ENCODE measurements at places on chromosomes 3 and 15. TPM values are rescaled to one million over a fixed set of nuclear protein-coding genes. Genes with fewer than 3 reads are reported as not detected.

DNA sequence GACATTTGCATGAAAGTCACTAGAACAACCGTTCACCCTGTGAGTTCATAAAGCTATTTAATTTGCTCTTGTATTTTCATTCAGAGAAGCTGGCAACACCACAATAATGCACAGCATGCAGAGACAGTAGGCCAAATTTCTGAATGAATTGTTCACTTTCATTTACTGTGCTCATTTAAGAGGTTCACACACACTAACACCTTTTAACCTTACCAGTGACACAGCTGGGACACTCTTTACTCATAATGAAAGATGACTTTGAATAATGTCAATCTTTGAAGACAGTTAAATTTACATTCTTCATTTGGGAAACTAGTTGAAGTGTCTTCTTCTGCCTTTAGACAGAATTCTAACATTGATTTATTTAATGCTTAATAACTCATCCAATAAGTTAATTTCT is 95.7 kb downstream of the ROBO1 start:
- no peaks in the 10 kb centered on the region for H3K4me1 ChIP-seq
- no peak overlapping the region for H3K4me3 ChIP-seq
- no peaks in the 10 kb centered on the region for H3K36me3 ChIP-seq
- DNase-seq: no peak

GRCh38 chr15:34841262-34841725 is 45.9 kb upstream of the ACTC1 start:
- no peaks in the 10 kb centered on the region for H3K27me3 ChIP-seq
- no peak overlapping the region for H3K4me3 ChIP-seq
- H3K27ac ChIP-seq: no peak overlapping the region
- no peak for DNase-seq
- H3K4me1 ChIP-seq: no peaks in the 10 kb centered on the region
- H3K36me3 ChIP-seq: no peaks in the 10 kb centered on the region

B3GNT5 gene
- polyA plus RNA-seq: 0.23 TPM

- H3K27ac ChIP-seq: no peak overlapping the region
- no peak for DNase-seq
- H3K4me1 ChIP-seq: no peaks in the 10 kb centered on the region
- H3K27me3 ChIP-seq: no peaks in the 10 kb centered on the region
- no peaks in the 10 kb centered on the region for H3K36me3 ChIP-seq
Observed at GRCh38 chr3:109257269-109257668, 59.0 kb downstream of the DPPA2 start.

DNA sequence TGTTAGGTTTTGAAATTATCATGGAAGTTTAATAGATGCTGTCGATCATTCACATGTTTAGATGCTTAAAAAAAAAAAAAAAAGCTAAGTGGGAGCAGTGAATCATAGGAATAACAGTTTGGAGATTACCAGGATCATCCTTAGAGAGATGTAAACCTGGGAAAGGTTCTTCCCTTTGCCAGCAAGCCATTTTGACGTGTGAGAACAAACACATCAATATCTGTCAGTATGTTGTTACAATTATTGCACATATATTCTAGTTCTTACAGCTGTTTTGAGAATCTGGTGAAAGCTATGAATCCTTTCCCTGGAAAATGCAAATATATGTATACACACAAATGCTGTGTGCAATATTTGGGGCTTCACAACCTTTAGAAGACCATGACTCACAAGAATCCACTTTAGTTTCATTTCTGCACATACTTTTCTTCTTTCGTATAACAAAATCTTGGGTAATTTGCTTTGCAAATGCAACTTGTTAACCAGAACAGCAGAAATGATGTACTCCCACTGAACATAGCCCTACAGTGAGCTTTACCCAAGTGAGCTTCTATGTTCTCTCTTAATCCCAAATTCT is 12.0 kb downstream of the NFKBIZ start:
- no peaks in the 10 kb centered on the region for H3K27me3 ChIP-seq
- H3K4me3 ChIP-seq: no peak overlapping the region
- DNase-seq: no peak

CHL1 gene
- polyA plus RNA-seq: 1.3 TPM

CCR9 gene
- not detected for polyA plus RNA-seq

DNAJC17 gene
- 32.5 TPM for polyA plus RNA-seq

GRCh38 chr3:5840056-5840455 is 652.5 kb downstream of the EDEM1 start:
- no peak overlapping the region for H3K27ac ChIP-seq
- DNase-seq: no peak
- H3K4me3 ChIP-seq: no peak overlapping the region
- no peaks in the 10 kb centered on the region for H3K4me1 ChIP-seq
- no peaks in the 10 kb centered on the region for H3K27me3 ChIP-seq

DNA sequence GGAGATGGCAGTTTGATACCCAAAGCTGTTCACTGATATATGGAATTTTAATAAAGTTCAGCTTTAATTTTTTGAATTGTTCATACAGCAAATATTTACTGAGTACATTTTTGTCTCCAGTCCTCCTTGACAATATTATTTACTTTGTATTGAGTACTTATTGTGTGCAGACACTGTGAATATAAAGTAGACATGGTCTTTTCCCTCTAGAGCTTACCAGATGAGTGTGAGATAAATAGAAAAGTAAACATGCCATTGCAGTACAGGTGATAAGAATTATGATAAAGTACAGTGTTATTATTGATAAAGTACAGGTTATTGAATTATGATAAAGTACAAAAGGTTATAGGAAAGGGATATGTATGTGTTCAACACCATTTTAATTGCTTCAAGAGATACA is 2.1 kb downstream of the UBA5 start:
- H3K36me3 ChIP-seq: no peaks in the 10 kb centered on the region
- no peak for DNase-seq
- H3K4me3 ChIP-seq: no peak overlapping the region
- no peak overlapping the region for H3K27ac ChIP-seq
- peaks cover 27% of the 10 kb centered on the region for H3K4me1 ChIP-seq

GRCh38 chr3:16927485-16927884 is 42.7 kb downstream of the PLCL2 start:
- no peaks in the 10 kb centered on the region for H3K27me3 ChIP-seq
- no peaks in the 10 kb centered on the region for H3K36me3 ChIP-seq
- no peak overlapping the region for H3K27ac ChIP-seq
- H3K4me3 ChIP-seq: no peak overlapping the region
- DNase-seq: no peak

- no peaks in the 10 kb centered on the region for H3K36me3 ChIP-seq
- no peak overlapping the region for H3K4me3 ChIP-seq
- H3K4me1 ChIP-seq: no peaks in the 10 kb centered on the region
- no peaks in the 10 kb centered on the region for H3K27me3 ChIP-seq
Observed at GRCh38 chr3:50395070-50395860, 35.9 kb upstream of the TMEM115 start.

DNA sequence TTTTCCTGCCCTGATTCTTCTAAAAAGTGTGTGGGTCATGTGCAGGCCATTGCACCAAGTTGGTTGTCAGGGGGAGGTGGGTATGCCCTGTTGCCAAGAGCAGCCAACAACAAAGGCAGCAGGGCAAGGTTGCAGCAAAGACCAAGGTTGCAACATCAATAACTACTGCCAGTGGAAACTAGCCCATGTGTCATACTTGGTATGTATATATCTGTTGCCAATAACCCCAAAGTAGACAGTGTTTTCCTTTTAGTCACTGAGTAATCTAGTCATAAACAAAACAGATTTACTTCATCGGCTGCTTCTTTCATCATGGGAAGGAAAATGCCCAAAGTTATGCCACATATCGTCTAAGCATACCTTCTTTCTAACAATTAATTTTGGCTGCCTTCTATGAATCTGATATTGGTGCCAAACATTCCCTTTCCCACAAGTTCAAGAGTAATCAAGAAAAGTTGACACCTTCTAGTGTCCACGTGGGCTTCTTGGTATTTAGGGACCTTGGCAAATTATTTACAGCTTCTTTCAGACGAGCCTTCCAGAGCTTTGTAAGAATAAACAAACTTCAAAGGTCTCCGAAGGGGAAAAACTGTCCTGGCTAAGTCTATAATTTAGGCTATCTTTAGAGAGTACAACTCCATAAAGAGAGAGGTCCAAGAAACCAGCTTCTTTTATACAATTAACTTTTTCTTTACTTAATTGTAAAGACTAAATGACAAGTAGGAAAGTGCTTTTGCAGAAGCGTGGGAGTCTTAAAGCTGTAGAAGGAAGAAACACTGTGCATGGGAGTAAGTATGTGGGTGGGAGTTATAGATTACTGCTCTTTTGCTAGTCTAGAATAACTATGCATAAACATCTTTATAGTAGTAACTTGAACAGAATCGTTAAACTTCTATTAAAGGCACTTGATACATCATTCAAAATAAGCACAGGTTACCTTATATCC is 10.0 kb upstream of the MBNL1 start:
- no peak for DNase-seq
- H3K27ac ChIP-seq: peak overlapping the region; percentile 55
- no peaks in the 10 kb centered on the region for H3K36me3 ChIP-seq
- H3K4me3 ChIP-seq: no peak overlapping the region

DNA sequence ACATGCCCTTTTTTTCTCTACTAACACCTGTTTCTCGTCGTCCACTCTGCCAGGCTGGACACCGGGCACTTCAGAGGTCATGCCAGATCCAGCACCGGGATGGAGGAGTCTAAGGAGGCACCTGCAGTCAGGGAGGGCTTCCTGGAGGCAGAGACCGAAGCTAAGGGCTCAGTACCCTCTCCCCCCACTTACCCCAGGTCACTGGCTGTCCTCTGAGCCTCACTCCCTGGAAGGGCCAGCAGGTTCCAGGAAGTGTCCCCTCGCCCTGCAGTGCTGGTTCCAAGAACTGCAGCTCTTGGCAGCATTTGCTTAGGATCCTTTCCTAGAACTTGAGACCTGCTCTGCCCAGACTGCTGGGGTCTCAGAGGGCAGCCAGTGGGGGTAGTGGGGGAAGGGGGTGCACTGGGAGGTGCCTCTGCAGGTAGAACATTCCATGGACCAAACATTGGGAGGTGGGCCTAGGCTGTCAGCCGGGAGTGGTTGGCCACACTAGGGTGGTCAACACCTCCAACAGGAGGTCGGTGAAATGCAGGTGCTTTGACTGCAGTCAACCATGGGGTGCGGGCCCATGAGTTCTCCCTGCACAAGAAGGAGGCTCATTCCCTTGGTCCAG is 11.3 kb downstream of the CISH start:
- DNase-seq: no peak
- peak overlapping the region; percentile 98 for H3K27ac ChIP-seq
- H3K4me1 ChIP-seq: peaks cover 37% of the 10 kb centered on the region
- H3K27me3 ChIP-seq: no peaks in the 10 kb centered on the region

DNA sequence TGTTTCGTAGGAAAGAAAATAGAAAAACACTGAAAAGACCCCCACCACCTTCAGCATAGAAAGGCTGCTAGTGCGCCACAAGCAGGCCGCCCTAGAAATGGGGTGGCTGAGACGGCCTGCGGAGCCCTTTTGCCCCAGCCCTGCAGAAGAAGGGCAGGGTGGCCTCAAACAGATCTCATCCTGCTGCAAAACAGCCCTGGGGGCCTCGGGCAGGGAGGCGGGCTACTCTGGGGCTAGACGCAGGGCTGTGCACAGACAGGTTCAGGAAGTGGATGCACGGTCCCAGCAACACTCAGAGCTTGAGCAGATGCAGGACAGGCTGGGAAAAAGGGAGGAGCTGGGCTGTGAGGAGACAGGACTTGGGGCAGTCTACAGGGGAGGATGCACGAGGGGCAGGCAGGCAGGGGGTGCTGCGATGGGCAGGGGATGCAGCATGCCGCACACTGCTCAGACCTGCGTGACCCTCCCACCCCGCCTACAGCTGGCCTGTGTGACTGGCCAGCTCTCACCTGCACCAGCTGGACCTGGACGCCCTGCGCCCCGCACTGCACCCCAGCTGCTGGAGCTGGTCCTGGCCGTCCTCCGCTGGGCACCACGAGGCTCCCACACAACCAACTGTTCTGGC is 34.3 kb downstream of the ZXDC start:
- H3K36me3 ChIP-seq: peaks cover 33% of the 10 kb centered on the region
- H3K4me3 ChIP-seq: no peak overlapping the region
- H3K4me1 ChIP-seq: peaks cover 8% of the 10 kb centered on the region
- DNase-seq: no peak
- H3K27ac ChIP-seq: no peak overlapping the region
- no peaks in the 10 kb centered on the region for H3K27me3 ChIP-seq

DNA sequence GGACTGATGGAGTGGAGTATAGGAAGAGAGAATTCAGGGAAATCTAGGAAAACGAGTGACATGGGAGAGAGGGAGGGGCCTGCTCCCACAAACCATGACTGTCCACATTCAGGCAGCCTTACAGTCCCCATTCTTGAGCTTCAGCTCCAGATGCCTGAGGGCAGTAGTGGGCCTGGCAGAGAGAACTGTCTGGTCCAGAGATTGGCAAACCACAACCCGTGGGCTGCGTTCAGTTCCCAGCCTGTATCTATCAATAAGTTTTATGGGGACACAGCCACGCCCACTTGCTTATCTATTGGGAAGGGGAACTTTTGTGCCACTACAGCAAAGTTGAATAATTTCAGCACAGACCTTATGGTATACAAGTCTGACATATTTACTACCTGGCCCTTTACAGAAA is 63.8 kb downstream of the SLCO2A1 start:
- no peaks in the 10 kb centered on the region for H3K36me3 ChIP-seq
- no peak overlapping the region for H3K27ac ChIP-seq
- DNase-seq: no peak
- no peaks in the 10 kb centered on the region for H3K27me3 ChIP-seq
- no peak overlapping the region for H3K4me3 ChIP-seq
- H3K4me1 ChIP-seq: no peaks in the 10 kb centered on the region

- no peaks in the 10 kb centered on the region for H3K27me3 ChIP-seq
- H3K4me3 ChIP-seq: no peak overlapping the region
- no peaks in the 10 kb centered on the region for H3K4me1 ChIP-seq
- no peak overlapping the region for H3K27ac ChIP-seq
- H3K36me3 ChIP-seq: no peaks in the 10 kb centered on the region
Observed at GRCh38 chr3:29826712-29827111, 545.8 kb downstream of the RBMS3 start.

NPAP1 gene
- polyA plus RNA-seq: not detected

DNA sequence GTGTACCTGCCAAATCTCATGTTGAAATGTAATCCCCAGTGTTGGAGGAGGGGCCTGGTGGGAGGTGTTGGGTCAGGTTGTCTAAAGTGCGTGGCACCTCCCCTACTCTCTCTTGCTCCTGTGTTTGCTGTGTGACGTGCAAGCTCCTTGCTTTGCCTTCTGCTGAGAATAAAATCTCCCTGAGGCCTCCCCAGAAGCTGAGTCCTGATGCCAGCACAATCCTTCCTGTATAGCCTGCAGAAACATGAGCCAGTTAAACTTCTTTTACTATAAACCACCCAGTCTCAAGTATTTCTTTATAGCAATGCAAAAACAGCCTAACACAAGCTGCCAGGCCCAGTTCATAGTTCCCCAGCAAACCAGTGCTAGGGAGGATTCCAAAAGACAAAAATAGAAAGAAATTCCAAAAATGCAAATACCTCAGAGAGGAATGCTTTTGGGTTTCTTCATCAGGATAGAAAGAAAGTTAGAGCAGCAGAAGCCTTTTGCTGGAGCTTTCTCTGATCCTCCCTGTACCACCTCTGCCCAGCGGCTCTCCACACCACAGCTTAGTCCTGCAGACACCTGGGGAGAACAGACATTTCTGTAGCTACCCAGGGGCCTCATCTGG is 25.9 kb upstream of the CDV3 start:
- H3K4me1 ChIP-seq: no peaks in the 10 kb centered on the region
- H3K27ac ChIP-seq: peak overlapping the region; percentile 60
- H3K27me3 ChIP-seq: no peaks in the 10 kb centered on the region
- no peak overlapping the region for H3K4me3 ChIP-seq
